Heart left ventricle (tissue), 16 donors: ENCODE measurements at places on chromosomes 7 and 10. TPM values are rescaled to one million over a fixed set of nuclear protein-coding genes. Genes with fewer than 3 reads are reported as not detected.
A peak's percentile ranks its signal among the peaks of the same experiment; 100 is the strongest.

DNA sequence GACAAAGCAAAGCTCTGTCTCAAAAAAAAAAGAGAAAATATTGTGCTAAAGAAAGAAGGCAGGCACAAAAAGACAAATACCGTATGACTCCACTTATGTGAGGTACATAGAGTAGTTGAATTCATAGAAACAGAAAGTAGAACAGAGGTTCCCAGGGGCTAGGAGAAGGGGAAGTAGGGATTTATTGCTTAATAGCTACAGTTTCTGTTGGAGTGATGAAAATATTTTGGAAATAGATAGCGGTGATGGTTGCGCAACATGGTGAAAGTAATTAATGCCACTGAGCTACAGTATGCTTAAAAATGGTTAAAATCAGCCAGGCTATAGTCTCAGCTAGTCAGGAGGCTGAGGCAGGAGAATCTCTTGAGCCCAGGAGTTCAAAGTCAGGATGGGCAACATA lies 18.5 kb upstream of the NPFFR1 start:
- DNase-seq: no peak
- no peaks in the 10 kb centered on the region for H3K27me3 ChIP-seq
- H3K4me3 ChIP-seq: no peak overlapping the region
- H3K36me3 ChIP-seq: no peaks in the 10 kb centered on the region
- H3K4me1 ChIP-seq: peaks cover under 1% of the 10 kb centered on the region
- peak overlapping the region; percentile 7 for H3K27ac ChIP-seq

Gene RNLS
- total RNA-seq: 15.1 TPM

- no peaks in the 10 kb centered on the region for H3K27me3 ChIP-seq
- DNase-seq: no peak
- H3K36me3 ChIP-seq: no peaks in the 10 kb centered on the region
- H3K4me1 ChIP-seq: peaks cover 9% of the 10 kb centered on the region
- H3K27ac ChIP-seq: no peak overlapping the region
- no peak overlapping the region for H3K4me3 ChIP-seq
Observed at GRCh38 chr10:71627230-71627939, 92.2 kb downstream of the C10orf105 start.

GRCh38 chr10:113455947-113456346 lies 96.9 kb upstream of the HABP2 start:
- no peaks in the 10 kb centered on the region for H3K4me1 ChIP-seq
- H3K27ac ChIP-seq: no peak overlapping the region
- H3K36me3 ChIP-seq: no peaks in the 10 kb centered on the region
- H3K27me3 ChIP-seq: no peaks in the 10 kb centered on the region
- DNase-seq: no peak
- no peak overlapping the region for H3K4me3 ChIP-seq

DNA sequence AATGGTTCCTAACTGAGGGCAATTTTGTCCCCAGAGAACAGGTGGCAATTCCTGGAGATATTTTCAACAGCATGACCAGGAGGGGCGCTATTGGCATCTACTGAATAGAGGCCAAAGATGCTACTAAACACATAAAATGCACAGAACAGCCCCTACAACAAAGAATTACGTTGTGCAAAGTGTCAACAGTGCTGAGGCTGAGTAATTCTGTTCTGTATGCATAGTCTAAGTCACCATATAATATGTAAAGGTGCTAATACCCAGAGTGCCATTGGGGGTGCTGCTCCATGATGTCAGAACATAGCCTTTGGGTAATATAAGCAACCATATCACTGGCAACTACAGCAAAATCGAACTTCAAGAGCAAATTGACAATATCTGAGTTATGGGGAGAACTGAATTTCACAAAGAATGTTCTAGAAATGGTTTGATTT lies 213.3 kb upstream of the PHYHIPL start:
- no peak for DNase-seq
- H3K36me3 ChIP-seq: no peaks in the 10 kb centered on the region
- H3K4me1 ChIP-seq: no peaks in the 10 kb centered on the region
- H3K4me3 ChIP-seq: no peak overlapping the region
- H3K27ac ChIP-seq: no peak overlapping the region

- DNase-seq: no peak
- no peak overlapping the region for H3K27ac ChIP-seq
- no peak overlapping the region for H3K4me3 ChIP-seq
- no peaks in the 10 kb centered on the region for H3K4me1 ChIP-seq
Observed at GRCh38 chr7:126411821-126412383, 840.8 kb downstream of the GRM8 start.

DNA sequence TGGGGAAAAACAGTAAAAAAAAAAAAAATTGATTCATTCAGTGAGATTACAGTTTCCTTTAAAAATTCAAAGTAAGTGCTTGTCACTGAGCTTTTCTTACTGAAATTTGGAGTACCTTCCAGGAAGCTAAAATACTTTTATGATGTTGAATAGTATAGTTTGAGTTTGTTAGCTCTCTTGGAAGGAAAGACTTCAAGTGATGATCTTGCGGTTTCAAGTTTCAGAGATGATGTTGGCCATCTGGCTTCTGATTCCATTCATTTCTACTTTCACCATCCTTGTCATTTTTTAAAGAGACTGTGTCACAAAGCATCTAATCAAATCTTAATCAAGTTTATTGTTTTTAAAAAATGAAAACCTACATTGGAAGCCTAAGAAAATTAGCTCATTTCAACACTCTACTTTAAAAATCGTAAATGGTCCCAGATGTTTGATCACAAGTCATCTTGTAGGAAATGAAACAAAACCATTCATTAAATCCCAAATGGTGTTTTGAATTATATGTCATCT lies 4.9 kb upstream of the HERPUD2 start:
- H3K4me1 ChIP-seq: peaks cover 8% of the 10 kb centered on the region
- no peak overlapping the region for H3K4me3 ChIP-seq
- no peaks in the 10 kb centered on the region for H3K36me3 ChIP-seq
- no peak for DNase-seq

Gene HOXA2
- not detected for total RNA-seq

DNA sequence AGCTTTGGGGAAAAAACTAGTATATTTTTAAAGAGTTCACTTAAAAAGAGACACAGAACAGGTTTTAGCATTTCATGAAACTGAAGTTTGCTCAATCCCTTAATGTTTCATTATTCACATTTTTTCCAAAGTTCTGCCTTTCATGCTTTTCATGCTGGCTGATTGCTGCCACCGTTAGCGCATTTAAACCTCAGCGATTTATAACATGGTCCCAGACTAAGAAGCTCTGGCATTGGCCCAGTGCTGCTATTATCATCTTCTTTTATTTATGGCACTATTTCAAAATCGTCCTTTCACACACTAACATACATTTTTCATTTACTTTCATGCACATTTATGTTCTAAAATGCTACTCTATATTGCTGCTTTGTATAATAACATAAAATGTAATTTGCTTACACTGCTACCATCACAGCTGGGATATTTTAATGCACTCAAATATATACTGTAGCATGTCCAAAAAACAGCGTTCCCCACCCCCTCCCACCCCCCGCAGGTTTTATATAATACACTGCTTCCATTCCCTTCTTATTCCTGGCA lies 141.9 kb downstream of the MPP7 start:
- no peaks in the 10 kb centered on the region for H3K27me3 ChIP-seq
- no peaks in the 10 kb centered on the region for H3K4me1 ChIP-seq
- no peak overlapping the region for H3K4me3 ChIP-seq

DNA sequence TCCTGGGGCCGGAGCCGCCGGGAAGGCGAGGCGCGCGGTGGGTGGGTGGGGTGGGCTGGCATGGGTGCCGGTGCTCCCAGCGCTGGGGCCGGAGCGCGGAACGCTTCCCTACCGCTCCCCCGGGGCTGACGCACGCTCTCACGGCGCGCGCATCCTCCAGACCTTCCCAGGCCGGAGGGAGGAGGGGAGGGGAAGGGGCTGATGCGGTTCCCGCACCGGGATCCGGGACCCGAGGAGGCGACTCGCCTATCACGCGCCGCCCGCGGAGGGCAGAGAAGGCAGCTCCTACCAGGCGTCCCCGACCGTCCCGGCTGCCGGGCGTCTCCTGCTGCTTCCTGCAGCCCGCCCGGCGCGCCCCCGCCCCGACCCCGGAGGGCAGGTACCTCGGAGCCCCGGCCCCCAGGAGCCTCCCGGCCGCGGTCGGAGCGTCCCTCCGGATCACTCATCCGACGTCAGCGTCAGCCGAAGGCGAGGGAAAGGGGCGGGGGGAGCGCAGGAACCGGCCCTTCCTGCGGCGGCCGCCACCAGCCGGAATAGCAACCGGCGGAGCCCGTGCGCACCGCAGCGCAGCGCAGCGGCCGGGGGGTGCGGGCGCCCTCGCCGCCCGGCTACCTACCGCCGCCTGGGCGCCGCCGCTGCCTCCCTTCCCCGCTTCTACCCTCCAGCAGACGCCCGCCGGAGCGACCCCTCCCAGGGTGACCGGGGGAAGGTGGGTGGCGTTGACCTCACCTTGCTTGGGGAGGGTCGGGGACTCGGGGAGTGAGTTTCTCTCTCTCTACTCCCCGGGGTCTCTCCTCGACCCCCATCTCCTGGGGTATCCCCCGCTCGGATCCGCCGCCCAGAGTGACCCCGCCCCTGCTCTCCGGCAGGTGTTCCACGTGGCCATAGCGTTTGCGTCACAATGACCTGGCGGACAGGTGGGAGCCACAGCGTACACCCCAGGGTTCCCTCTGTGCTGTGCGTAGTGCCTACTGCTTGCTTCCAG lies at the start of gene ICA1:
Gene ICA1, minus strand, starts transcription at position 457 of the 985 bp plus-strand sequence. CDS start 26,241 bp downstream, outside the sequence.
- no peaks in the 10 kb centered on the region for H3K27me3 ChIP-seq
- H3K36me3 ChIP-seq: no peaks in the 10 kb centered on the region
- peaks cover 8% of the 10 kb centered on the region for H3K4me1 ChIP-seq
- H3K4me3 ChIP-seq: peak within 1 kb of the TSS; percentile 83
- H3K27ac ChIP-seq: peak within 1 kb of the TSS; percentile 87

GRCh38 chr7:84122582-84123360 lies 71.8 kb downstream of the SEMA3A start:
- no peak overlapping the region for H3K27ac ChIP-seq
- H3K4me1 ChIP-seq: no peaks in the 10 kb centered on the region
- no peaks in the 10 kb centered on the region for H3K36me3 ChIP-seq
